Urothelium cell line (cell line): ENCODE measurements at places on chromosomes 1 and 21.

DNA sequence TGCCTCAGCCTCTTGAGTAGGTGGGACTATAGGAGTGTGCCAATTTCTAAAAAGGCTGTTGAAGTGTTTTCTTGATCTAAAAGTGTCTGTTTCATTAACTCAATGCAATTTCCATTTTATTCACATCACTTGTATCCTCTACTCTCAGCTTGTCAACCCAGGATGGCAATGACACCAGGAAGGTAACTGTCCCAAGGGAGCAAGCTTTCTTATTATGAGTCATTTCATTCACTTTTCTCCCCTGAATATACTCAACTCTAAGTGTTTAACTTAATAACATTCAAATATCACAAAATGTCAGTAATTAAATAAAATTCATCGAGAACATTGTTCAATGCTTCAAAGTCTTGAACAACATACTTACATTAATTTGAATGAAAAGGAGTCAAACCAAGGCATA, 22.9 kb upstream of the GFI1 start:
- DNase-seq = no peak

- no peak for DNase-seq
Measured at GRCh38 chr1:100626397-100626796, 88.5 kb downstream of the GPR88 start.

DNA sequence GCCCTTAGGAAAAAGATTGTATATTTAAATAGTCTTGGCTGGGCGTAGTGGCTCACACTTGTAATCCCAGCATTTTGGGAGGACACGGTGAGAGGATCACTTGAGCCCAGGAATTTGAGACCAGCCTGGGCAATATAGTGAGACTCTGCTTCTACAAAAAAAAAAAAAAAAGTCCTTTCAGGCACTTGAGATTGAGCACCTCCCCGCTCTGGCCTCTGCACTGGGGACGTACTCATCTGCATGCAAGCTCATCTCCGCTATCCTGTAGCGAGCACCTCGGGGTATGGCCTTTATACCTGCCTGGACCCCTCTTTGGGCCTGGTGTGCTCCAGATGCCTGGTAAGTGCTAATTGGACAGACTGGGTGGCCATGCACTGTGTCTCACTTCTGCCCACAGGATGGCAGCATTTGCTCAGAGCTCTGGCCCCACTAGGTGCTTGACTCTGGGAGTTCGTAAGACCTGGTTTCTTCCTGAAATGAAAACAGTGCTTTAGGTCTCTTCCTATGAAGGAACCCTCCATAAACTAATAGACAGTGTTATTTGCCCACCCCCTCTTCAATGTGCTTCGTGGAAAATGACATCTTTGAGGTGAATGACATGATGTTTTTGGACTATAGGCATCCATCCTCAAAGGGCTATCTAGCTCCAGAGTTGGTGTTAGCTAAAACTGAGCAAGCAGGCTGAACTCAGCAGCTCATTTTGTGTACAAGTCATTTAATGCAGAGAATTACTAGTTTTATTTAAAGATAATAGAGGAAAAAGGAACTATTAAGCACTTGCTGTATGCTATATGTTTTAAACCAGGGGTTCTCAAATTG, 61.7 kb upstream of the ADAR start:
- DNase-seq = peak; percentile 82

DNA sequence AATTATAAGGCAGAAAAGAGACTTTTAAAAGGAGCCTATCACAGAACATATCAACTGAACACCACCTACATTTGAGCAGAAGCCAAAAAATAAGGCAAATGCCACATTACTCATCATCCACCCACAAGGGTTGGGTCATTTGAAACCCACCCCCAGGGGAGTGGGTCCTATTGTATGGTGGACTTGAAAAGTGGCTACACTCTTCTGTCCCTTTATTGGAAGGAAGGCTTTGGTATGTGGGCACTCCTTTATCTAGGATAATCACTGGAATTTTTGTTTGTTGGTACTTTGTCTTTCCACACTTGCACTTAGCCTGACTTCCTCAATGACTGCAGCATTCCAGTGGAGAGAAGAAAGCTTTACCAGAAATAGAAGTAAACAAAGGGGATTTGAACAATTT, 157.2 kb upstream of the COL11A1 start:
- peak; percentile 38 for DNase-seq

- no peak for DNase-seq
Measured at GRCh38 chr21:34352556-34352955, 11.2 kb upstream of the KCNE2 start.

DNA sequence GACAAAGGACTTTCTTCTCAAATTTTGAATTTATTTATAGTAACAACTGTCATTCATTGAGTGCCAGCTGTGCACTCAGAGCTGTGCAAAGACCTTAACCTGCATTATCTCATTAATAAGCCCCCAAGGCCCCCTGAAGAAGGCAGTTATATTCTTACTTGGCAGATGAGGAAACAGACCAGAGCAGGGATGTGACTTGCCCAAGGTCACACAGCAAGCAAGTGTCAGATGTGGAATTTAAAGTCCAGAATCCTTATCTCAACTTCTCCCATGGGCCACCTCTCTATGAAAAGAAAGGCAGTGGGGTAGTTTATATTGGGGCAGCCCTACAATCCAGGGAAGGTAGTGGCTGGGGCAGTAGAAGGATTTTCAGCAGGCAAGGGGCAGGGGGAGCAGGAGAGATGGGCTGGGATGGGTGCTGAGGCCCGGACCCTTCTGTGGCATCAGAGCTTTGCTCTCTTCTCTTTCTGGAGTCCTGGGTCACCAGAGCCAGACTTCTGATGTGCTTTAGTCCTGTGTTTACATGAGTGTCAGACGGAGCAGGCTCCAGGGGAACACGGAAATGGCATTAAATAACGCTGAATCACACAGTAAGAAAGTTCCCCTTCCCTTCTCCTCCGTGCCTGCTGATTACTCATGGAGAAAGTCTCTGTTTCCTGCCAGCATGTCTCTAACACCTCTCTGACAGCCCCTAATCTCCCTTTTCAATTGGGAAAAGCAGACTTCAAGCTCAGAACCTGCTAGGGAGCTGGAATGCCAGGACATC, 39.5 kb downstream of the EPHB2 start:
- peak; percentile 77 for DNase-seq

- DNase-seq = no peak
Measured at GRCh38 chr1:44460107-44460882, 55.2 kb downstream of the RNF220 start.

- no peak for DNase-seq
Measured at GRCh38 chr1:234649432-234650081, 39.6 kb upstream of the IRF2BP2 start.

- no peak for DNase-seq
Measured at GRCh38 chr1:98842241-98842640, 162.4 kb downstream of the PLPPR5 start.

GRCh38 chr1:71041806-71042205, 5.8 kb downstream of the PTGER3 start:
- no peak for DNase-seq

- no peak for DNase-seq
Measured at GRCh38 chr21:17427831-17428483, 84.9 kb upstream of the CXADR start.

DNA sequence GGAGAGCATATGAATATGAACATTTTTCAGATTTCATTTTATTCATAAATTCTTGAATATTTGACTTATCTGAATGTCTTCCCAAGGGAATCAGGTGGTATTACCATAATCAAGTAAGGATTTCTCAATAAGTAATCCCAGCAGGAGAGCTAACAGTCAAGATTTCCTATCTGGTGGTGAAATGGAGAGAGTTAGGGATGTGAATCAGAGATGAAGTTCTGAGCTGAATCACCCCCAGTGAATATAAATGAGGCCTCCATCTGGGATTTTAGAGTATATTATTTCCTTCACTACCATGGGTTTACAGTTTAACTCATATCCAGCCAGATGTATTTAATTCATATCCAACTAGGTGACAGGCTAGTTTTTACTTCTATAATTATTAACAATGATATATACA, 61.5 kb upstream of the RGS2 start:
- no peak for DNase-seq

GRCh38 chr1:178659789-178660208, 65.2 kb upstream of the RALGPS2 start:
- no peak for DNase-seq

DNA sequence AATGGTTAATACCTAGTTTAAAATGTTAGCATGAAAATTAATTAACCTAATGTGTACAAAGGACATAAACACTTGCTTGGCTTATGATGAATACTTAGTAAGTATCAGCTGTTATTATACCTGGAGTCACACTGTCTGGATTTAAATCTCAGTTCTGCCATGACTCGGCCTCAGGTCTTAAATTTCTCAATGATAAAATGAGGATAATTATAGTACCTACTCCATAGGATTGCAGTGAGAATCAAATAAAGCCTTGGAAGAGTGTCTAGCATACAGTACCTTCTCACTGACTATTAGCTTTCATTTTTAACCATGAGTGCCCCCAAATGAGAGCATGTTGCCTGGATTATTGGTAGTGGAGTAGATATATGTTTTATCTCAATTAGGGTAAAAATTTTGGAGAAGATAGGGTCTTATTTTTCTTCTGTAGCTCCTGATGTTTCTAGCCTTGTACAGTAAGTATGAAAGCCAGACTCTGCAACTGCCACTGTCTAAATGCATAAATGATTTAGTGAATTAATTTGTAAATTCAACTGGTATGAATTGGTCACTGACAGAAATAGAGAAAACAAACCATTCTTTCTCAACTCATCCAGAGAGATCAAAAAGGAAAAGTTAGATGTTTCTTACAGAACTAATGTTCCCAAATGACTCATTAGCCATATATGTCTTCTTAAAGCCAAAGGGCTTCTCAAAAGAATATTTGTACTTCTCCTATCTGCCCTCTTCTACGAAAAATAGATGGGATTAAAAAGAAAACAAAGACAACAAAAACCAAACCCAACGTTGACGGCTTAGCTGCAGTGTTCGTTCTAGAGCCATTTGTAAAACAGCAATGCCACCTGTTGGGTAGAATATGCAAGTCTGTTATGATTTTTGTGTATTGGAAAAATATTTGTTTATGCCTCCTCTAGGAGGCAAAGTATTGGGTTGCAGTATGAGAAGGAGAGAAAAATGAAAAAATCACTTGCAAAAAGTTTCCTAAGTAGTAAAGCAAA, 53.8 kb upstream of the MROH9 start:
- peak; percentile 8 for DNase-seq

DNA sequence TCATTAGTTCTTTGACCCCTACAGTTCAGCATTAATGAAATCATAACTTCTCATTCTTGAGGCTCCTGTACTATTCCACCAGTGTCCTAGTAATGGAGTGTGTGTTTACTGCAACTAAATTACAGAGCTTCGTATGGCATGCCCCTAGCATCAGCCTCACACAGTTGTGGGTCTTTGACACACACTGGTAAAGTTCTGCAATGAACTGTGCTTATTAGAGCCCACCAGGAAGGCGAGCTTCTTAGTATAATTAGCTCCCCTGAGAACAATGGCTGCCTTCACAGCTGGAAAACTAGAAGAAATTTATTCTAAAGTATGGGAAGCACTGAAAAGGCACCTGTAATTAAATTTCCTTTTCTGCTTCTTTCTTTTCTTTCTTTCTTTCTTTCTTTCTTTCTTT, 251.1 kb upstream of the RGS18 start:
- DNase-seq = no peak

DNA sequence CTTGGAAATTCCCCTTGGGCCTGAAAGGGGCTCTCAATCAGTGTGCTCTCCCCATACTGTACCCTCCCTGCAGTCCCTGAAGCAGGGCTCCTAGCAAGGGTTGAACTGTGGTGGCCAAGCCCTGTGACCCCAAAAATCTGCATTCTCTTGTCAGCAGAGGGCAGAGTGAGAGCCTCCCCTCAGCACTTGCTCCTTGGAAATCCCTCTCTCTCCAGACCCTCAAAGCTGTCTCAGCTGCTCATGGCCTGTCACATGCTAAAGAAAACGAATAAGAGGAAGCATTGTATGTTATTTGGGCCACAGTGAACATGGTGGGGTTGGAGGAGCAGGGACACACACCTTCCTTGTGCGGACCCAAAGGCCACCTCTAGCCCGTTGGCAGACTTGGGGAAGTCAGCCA, 47.2 kb upstream of the SYNC start:
- no peak for DNase-seq

GRCh38 chr1:9626201-9626608, 25.3 kb upstream of the PIK3CD start:
- DNase-seq = no peak

- no peak for DNase-seq
Measured at GRCh38 chr1:53603431-53603830, 135.5 kb downstream of the GLIS1 start.

GRCh38 chr1:185694081-185694480, 40.1 kb upstream of the HMCN1 start:
- no peak for DNase-seq

DNA sequence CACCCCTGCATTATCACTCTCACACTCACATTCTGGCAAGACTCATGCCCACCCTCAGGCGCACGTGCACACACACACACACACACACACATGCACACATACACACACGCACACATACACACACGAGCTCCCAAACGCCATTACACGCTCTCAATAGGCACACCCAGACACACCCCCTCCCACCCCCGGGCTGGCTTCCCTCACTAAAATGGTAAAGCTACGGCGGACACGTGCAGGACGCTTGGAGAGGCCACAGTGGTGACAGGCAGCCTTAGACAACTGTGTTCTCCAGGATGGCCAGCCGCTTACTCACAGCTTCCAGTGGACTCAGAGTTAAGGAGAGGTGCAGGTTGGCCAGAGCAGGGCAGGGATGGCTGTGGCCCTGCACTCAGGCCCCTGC, 10.1 kb downstream of the MATN1 start:
- DNase-seq = no peak

- no peak for DNase-seq
Measured at GRCh38 chr1:27660300-27660835, 11.6 kb downstream of the IFI6 start.

GRCh38 chr21:35223480-35224156, 174.5 kb upstream of the RUNX1 start:
- no peak for DNase-seq

DNA sequence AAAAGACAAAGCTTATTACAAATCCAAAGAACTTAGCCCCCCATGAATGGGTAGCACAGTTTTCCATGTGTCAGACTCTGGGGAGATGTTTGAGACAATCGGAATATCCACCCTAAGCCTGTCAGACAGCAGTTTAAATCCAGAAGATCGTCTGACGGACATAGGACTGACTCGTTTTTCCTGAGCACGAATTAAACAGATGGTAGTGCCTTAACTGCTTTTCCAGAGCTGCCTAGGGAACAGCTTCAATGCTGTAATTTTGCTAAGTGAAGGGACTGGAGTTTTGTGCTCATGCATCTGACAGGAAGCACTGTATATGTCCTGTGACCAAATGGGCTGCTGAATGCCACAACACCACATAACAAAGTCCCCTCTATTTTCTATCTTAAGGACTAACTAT, 48.6 kb downstream of the PCNX2 start:
- DNase-seq = no peak
